ENCODE measurements at places on chromosomes 11 and 22.

DNA sequence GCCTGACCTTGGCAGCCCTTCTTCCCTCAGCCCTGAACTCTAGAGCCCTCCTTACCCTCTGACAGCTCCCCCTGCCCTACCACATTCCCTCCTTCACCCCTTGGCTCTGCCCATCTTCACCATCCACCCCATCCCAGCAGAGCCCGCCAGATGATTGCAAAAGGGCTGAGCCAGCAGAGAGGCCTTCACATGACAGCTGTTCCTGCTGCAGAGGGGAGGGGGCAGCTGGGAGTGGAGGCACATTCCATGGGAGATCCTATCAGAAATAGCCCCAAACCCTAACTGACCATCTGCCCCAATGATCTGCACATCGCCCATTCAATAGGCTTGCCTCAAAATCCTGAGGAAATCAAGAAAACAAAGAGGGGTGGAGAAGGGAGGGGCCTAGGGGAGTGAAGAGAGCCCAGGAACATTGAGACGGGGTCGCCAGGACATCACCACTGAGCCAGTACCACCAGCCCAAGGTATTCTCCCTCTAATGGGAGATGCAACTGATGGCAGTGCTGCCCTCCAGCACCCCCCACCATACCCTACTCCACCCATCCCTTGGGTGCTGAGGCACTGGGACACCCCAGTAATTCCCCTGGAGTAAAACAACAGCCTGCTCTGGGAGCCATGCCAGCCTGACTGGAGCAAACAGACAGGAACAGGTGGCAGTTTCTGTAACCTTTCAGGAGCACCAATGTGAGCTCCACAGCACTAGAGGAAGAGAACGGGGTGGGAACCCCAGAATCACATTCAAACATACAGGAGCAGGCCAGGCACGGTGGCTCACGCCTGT is 8.0 kb upstream of the AHNAK start:
- DNase-seq = no peak

DNA sequence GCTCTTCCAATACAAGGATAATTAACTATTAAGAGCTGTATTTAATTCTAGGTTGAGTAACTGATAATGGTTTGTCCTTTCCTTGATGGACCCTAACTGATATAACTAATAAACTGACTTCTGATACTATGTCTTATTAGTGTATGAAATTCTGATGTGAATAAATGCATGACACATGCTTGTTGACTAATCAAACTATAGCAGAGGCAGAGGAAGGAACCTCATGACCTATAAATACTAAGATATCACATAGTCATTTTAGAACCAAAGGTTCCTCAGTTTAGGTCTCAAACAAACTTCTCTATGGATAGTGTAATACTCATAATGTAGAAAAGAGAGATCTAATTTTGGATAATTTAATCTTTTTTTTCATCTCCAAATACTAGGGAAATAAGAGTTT is 4.8 kb upstream of the HBD start:
- no peak for DNase-seq

GRCh38 chr11:57568330-57568766 is 876 bp upstream of the UBE2L6 start:
- peak; percentile 91 for DNase-seq

- DNase-seq = no peak
Observed at GRCh38 chr11:117607449-117607848, 189.6 kb downstream of the DSCAML1 start.

GRCh38 chr11:102516179-102516578 is 14.4 kb downstream of the MMP7 start:
- no peak for DNase-seq

DNA sequence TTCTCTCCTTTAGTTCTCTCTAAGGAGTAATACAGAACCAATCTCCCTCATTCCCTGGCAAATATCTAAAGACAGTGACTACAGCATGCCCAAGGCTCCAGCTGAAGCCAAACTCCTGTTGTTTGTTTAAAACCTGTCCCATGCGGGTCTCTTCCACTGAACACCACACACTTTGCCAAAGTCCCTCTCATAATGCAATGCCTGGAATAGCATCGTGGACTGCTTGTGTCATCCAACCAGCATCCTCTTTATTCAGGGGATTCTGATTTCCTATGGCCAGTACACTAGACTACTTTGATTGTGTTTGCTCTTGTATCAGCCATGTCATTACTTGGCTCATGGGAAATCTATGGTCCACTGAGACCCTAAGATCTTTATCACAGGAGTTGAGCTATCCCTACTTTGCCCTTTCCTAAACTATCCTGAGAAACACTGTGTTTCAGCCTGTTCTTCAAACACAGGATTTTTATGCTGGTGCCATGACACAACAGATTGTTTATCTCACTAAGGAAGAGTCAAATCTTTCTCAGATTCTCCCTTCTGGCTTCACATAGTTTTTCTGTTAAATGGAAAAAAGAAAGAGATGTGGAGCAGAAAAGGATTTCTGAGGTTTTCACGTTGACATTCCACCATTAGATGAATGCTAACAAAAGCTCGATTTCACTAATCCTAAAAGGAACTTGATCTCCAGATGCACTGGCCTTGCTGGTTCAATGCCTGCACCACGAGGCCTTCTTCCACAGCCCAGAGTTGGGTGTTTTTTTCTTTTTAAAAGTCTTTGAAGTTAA is 15.9 kb upstream of the IRAG1 start:
- DNase-seq = no peak

Data from hepatocyte (in vitro differentiated cells).